Substantia nigra (tissue), 51 donors: ENCODE measurements at places on chromosomes 12 and 14.

- no peak for DNase-seq
Observed at GRCh38 chr12:52398176-52398575, 8.0 kb downstream of the KRT82 start.

GRCh38 chr14:72663956-72664650 is 229.8 kb downstream of the DPF3 start:
- no peak for DNase-seq

DNA sequence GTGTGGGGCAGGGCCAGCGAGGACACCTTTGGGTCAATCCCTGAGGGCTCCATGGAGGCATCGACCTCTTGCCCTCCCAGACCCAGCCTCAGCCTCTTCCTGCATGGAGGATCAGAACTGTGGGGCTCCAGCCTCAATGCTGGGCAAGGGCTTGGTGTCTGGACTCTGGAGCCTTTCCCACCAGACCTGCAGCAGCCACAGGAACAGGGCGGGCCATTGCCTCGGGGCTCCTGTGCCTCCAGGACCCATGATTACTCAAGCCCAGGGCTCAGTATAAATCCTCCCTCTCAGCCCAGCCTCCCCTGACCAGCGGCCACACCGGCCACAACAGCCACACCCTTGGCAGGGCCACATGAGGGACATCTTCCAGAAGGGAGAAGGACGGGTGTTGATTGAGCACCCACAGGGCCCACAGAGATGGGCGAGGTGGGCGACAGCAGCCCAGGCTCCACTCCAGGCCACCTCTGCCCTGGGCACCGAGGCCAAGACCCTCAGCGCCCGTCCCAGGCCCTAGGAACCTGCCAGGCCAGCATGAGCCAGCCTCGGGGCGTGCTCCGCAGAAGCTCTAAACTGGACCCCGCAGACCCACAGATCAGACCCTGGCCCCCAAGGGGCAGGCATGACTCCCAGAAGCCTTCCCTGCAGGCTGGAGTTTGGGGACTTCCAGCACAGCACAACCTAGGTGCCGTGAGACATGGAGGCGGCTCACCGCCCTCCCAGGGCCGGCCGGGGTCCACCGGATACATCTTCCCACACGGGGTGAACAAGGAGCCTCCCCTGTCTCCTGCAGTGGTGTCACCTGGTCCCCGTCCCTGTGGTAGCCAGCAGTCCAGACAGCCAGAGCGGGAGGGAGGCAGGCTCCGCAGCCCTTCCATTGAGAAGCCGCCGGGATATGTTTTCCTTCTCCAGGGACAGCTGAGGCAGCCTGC is 25.1 kb downstream of the NCOR2 start:
- no peak for DNase-seq

GRCh38 chr14:22070119-22070982 is 396.7 kb upstream of the OR4E1 start:
- no peak for DNase-seq

DNA sequence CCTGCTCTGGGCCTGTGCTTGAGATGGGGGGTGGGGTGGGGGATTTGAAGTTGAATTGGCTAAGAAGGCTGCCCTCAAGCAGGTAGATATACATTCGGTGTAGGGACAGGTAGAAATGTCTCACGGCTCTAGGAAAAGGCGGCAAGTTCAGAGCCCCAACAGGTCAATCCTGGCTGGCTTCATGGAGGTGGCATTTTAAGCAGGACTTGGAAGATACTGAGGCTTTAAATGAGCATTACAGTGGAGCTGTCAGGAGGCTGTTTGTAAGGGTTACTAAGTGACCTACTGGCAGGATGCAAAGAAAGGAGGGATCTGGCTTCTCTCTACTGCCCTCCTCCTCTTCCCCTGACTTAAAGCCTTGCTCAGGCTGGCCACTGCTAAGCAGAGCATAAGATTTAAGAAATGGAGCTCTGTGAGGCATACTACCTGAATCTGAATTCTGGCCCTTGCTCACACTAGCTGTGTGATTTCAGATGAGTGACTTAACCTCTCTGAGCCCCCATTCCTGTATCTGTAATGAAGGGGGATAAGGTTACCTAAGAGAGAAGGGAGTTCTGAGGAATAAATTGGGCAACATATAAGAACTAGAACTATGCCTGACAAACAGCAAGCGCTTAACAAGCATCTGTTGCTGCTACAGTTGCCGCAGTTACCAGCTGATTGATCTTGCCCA is 61.6 kb downstream of the SLC24A4 start:
- no peak for DNase-seq
